ENCODE measurements at places on chromosomes 16 and 17.

GRCh38 chr17:35998018-35998545 lies 3.3 kb downstream of the CCL15 start:
- no peak for DNase-seq

DNA sequence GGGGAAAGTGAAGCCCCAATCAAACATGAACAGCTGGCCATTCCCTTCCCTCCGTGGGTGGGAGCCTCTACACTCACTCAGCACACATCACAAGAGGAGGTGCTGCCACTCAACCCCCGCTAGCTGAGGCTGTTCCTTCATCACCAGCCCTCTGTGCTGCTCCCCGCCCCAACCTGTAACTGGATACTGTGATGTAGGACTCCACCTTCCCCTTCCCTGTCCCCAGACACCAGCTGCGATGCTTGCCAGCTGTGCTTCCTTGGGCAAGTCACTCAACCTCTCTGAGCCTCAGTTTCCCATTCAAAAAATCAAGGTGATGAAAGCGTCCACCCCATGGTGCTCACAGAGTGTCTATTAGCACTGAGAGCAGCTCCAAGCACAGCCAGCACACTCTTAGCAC lies 273.2 kb downstream of the MRTFB start:
- DNase-seq = no peak

GRCh38 chr17:56834380-56835263 lies 671 bp downstream of the DGKE start:
- peak; percentile 31 for DNase-seq

GRCh38 chr17:50380369-50381259 lies 7.6 kb downstream of the EME1 start:
- DNase-seq = no peak

GRCh38 chr16:54510685-54511221 lies 224.2 kb upstream of the IRX3 start:
- no peak for DNase-seq

DNA sequence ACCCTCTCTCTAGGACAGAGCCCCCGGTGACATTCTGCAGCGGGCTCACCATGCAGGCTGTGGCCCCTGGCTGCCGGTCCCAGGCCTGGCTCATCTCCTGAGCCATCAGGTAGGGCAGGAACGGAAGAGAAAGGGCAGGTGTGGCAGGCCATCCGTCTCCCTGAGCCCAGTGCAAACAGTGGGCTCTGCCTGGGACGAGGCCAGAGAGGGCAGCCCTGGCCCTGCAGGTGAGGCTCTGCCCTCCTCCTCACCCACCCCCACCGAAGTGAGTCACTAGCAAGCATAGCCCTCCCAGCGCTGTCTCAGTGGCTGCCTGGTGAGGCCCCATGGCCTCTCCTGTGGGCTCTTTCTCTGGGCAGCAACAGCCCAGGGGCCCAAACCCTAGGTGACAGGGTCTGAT lies 14.5 kb downstream of the OTOP3 start:
- DNase-seq = no peak

GRCh38 chr17:76353004-76353598 lies 615 bp downstream of the PRPSAP1 start:
- no peak for DNase-seq

GRCh38 chr16:83113811-83114210 lies 487.0 kb downstream of the CDH13 start:
- no peak for DNase-seq
